ENCODE measurements at places on chromosomes 1 and 21. TPM values are rescaled to one million over a fixed set of nuclear protein-coding genes. Genes with fewer than 3 reads are reported as not detected.

Gene CDC7
- 1.2 TPM for polyA plus RNA-seq

Gene LRRC3
- not detected for polyA plus RNA-seq

Gene FAM72C
- polyA plus RNA-seq, result 0.36 TPM

Gene LTN1
- 11.3 TPM for polyA plus RNA-seq

Gene LCE1C
- not detected for polyA plus RNA-seq

Gene DENND2C
- 0.28 TPM for polyA plus RNA-seq

- no peak for DNase-seq
- H3K27me3 ChIP-seq, result peaks cover 7% of the 10 kb centered on the region
- H3K4me1 ChIP-seq, result no peaks in the 10 kb centered on the region
- H3K36me3 ChIP-seq, result no peaks in the 10 kb centered on the region
- H3K27ac ChIP-seq, result no peak overlapping the region
These were observed 1.4 kb downstream of the NCF2 start for GRCh38 chr1:183588827-183589226.

- H3K27ac ChIP-seq, result peak overlapping the region; percentile 99
- peak overlapping the region; percentile 96 for H3K4me3 ChIP-seq
- DNase-seq, result no peak
These were observed 464 bp downstream of the PARK7 start for GRCh38 chr1:7962014-7962335.

DNA sequence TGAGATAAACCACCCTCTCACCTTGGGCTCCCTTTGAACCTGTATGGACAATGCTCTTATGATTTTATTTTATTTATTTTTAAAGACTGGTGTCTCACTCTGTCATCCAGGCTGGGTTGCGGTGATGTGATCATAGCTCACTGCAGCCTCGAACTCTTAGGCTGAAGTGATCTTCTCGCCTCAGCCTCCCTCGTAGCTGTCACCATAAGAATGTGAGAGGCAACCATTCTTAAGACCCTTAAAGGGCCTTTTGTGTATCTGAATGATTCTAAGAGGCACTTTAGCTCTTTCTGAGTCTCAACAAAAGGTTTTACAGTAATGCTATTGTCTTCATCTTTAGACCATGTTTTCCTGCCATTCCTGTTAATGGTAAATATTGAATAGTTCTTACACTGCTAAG lies 67.0 kb downstream of the IVNS1ABP start:
- H3K4me3 ChIP-seq, result no peak overlapping the region
- H3K27me3 ChIP-seq, result no peaks in the 10 kb centered on the region
- no peak overlapping the region for H3K27ac ChIP-seq
- DNase-seq, result no peak
- H3K4me1 ChIP-seq, result no peaks in the 10 kb centered on the region
- no peaks in the 10 kb centered on the region for H3K36me3 ChIP-seq

GRCh38 chr1:94019327-94019726 lies 101.6 kb downstream of the ABCA4 start:
- DNase-seq, result no peak
- H3K4me1 ChIP-seq, result peaks cover 94% of the 10 kb centered on the region
- H3K27me3 ChIP-seq, result peaks cover 7% of the 10 kb centered on the region
- peak overlapping the region; percentile 89 for H3K27ac ChIP-seq
- H3K36me3 ChIP-seq, result no peaks in the 10 kb centered on the region

DNA sequence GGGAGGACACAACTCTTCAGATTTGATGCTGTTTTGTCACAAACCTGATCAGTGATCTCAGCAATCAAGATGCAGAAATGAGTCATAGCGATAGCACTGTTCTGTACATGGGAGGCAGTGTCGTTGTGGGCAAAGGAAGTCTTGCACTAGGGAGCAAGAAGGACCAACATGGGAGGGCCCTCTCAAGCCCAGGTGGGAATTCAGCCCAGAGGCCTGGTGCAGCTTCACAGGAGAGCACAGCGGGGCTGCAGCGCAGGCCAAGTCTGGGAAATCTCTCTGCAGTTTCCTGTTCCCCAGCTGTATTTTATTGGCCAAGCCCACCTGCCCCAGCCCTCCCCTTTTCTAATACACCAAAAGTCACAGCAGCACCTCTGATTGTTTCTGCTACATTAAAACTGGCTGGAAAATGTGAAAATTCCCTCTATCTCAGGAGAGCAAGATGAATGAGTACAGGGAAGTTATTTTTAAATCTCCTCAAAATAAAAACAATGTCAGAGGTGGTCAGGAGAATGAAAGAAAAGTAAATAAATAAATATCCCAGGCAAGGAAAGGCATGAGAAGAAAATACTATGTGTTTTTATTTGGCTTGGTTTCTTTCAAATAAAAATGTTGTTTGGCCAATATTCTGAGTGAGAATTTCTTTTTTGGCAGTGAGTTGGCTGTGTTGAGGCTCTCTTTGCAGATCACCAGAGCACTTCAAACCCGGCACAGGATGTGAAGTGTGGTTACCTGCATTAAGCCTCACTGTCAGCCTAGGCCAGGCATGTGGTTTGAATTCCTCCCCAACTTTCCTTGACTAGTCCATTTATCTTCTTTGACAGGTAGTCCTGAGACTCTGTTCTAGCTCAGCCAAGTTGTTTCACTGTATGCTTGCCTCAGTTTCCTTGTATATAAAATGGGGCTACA lies 422.1 kb downstream of the PLPP3 start:
- DNase-seq, result no peak
- no peaks in the 10 kb centered on the region for H3K36me3 ChIP-seq
- H3K4me3 ChIP-seq, result no peak overlapping the region
- H3K27me3 ChIP-seq, result no peaks in the 10 kb centered on the region
- H3K27ac ChIP-seq, result no peak overlapping the region
- H3K4me1 ChIP-seq, result no peaks in the 10 kb centered on the region

DNA sequence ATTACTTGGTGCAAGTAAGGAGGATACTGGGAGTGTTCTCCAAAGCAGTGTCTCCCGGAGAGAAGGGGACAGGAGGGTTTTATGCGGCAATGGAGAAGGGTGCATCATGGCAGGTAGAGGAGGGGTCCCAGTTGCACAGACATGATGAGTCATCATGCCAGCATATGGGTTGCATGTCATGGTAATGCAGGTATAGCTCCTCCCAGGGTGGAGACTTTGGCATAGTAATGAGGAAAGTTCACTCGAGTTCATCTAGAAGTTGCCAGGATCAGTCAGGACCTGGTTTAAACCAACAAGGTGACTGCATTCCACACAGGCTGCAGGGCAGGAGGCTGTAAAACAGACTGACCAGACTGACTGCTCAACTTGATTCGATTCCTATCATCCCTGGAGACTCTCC lies 355.7 kb upstream of the DUSP10 start:
- no peaks in the 10 kb centered on the region for H3K36me3 ChIP-seq
- H3K27ac ChIP-seq, result no peak overlapping the region
- H3K4me3 ChIP-seq, result no peak overlapping the region
- H3K4me1 ChIP-seq, result no peaks in the 10 kb centered on the region
- H3K27me3 ChIP-seq, result peaks cover 13% of the 10 kb centered on the region

DNA sequence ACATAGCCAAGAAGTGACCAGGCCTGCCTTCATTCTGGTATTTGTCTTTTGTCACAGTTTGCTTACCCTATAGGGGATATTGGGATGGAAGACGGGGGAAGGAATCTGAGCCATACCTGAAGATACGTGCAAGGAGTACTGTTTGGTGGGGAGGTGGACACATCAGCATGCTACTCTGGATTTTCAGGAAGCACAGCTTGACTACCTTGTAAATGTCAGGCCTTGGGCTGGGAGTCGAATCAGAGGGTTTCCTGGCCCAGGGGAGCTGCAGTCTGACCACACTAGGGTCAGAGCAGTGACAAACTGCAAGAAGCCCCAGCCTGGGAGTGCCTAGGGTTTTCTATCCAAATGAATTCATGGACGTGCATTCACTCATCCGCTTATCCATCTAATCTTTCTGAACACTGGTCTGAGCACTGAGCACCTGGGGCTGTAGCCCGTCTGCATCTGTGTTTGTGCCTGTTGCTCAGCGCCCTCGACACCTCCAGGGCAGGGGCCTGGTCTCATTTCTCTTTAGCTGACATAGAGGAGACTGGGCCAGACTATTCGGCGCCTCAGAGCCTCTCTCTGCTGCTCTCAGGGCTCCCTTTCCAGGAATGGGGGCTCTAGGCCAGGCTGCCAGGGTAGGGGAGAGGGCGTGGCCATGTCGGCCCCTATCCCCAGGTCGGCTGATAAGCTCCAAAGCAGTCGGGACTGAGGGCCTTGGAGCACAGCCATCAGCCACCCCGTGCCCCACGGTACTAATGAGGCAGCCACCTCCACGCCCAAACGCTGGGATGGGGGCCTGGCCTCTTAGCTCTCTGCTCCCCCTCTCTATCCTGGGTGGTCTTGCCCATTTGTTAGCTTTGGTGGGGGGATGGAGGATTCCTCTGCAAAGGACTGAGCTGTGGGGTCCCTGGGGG lies 47.0 kb upstream of the SLC2A1 start:
- no peaks in the 10 kb centered on the region for H3K4me1 ChIP-seq
- H3K27me3 ChIP-seq, result no peaks in the 10 kb centered on the region
- no peak overlapping the region for H3K4me3 ChIP-seq
- no peaks in the 10 kb centered on the region for H3K36me3 ChIP-seq
- DNase-seq, result no peak

DNA sequence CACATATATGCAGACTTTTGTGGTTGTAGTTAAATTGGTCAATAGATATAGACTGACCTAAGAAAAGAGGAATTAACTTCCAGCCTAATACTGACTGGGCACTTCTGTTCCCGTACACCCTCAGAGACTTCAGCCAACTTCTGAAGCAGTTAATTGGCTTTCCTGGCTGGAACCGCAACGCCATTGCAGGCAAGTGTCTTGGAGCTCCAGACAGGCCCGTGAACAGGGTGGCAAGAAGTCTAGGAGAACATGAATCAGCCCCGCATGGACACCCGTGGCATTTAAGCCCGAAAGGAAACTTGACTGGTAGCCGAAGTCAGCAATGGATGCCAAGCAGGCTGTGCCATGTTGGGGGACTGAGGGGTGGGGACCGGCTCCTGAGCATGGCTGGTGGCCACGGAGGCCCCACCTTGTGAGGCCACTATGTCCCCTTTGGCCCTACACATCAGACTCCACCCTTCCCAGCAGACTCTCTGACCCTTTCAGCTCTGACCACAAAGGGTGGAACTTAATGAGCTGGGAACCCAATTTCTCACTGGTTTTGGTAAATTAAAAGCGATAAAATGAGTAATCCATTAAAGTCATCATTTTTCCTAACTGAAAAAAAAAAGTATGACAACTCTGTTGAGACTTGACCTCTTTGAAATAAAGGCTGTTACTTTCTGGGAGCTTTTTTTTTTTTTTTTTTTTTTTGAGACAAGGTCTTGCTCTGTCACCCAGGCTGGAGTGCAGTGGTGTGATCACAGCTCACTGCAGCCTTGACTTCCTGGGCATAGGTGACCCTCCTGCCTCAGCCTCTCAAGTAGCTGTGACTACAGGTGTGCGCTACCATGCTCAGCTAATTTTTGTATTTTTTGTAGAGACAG lies 54.1 kb downstream of the RUNX1 start:
- peaks cover 10% of the 10 kb centered on the region for H3K36me3 ChIP-seq
- H3K27ac ChIP-seq, result no peak overlapping the region
- DNase-seq, result no peak
- no peaks in the 10 kb centered on the region for H3K27me3 ChIP-seq

DNA sequence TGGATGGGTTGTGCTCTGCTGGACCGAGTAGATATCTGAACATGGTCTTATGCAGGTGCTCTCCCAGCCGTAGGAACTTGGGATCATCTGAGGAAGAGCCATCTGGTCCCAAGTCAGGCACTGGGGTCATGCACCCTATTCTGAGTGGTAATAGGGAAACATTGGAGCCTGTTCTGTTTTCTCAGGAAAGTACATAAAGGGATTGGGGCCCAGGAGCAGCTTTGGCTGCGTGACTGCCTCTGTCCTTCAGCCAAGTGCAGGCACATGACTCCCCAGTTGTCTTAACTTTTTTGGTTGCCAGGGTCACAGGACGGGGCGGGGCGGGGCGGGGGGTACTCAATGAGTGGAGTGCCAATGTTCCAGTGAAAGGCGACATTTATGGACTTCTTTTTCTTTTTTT lies 11.5 kb downstream of the PFKFB2 start:
- H3K4me1 ChIP-seq, result peaks cover 13% of the 10 kb centered on the region
- H3K36me3 ChIP-seq, result peaks cover 4% of the 10 kb centered on the region
- no peak overlapping the region for H3K4me3 ChIP-seq
- H3K27me3 ChIP-seq, result no peaks in the 10 kb centered on the region
- no peak overlapping the region for H3K27ac ChIP-seq

- no peaks in the 10 kb centered on the region for H3K27me3 ChIP-seq
- H3K4me3 ChIP-seq, result peak overlapping the region; percentile 65
- peak; percentile 12 for DNase-seq
- H3K27ac ChIP-seq, result peak overlapping the region; percentile 92
- peaks cover 24% of the 10 kb centered on the region for H3K4me1 ChIP-seq
These were observed 76.1 kb upstream of the SLC2A1 start for GRCh38 chr1:43034778-43035177.

DNA sequence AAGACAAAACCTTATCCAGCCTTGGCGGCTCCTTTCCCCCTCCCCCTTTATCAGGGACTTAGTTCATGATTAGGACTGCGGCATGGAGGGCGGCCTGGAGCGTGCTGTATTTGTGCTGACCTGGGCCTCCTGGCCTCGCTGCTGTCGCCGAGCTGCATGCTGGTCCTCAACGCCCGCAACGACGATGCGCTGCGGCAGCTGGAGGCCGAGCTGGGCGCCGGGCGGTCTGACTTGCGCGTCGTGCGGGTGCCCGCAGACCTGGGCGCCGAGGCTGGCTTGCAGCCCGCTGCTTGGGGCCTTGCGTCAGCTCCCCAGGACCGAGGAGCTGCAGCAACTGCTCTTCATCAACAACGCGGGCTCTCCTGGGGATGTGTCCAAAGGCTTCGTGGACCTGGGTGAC lies 70.9 kb downstream of the TM2D1 start:
- H3K27ac ChIP-seq, result no peak overlapping the region
- H3K4me3 ChIP-seq, result no peak overlapping the region
- no peaks in the 10 kb centered on the region for H3K36me3 ChIP-seq
- H3K4me1 ChIP-seq, result no peaks in the 10 kb centered on the region
- H3K27me3 ChIP-seq, result no peaks in the 10 kb centered on the region
- DNase-seq, result no peak

DNA sequence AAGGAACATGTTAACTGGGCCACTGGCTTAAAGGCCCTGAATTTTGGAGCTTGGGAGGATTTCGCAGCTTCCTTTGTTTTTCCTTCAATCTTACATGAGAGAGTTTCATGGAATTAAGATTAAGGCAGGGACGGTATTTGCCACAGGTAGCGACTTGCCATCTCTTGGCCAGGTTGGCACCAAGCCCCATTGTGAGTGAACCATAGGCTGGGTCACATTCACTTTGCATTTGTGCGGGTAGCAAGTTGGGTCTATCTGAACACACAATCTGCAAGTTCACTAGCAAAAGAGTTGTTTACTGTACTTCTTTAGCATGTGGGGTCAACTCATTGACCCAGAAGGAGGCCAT lies 106.2 kb upstream of the ATP1A1 start:
- H3K4me3 ChIP-seq, result no peak overlapping the region
- no peaks in the 10 kb centered on the region for H3K27me3 ChIP-seq
- H3K4me1 ChIP-seq, result no peaks in the 10 kb centered on the region
- no peak overlapping the region for H3K27ac ChIP-seq
- no peaks in the 10 kb centered on the region for H3K36me3 ChIP-seq
- DNase-seq, result no peak

Data from immature natural killer cell (primary cell).